ENCODE measurements at places on chromosomes 12 and 14. TPM values are rescaled to one million over a fixed set of nuclear protein-coding genes. Genes with fewer than 3 reads are reported as not detected.

DNA sequence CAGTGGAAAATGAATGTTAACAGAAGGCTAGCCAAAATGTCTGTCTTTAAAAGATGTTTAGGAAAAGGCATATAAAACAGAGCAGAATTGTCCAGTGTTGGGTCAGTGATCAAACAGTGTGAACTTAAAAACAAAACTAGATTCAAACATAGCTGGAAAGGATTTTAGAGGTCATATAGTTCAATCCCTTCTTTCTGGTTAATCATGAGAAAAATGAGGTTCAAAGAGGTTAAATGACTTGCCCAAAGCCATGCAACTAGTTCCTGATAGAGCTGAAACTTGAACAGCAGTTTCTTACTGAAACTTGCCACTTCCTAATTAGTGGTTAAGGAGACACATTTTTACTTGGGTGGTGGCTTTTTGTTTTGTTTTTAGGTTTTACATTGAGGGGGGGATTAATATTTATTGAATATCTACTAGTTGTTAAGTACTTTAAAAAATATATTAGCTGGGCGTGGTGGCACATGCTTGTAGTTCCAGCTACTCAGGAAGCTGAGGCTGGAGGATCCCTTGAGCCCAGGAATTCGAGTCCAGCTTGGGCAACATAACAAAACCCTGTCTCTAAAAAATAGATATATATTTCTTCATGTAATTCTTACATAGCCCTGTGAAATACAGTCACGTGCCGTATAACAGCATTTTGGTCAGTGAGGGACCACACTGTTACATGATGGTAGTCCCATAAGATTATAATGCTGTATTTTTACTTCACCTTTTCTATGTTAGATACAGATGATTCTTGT lies 20.4 kb downstream of the ACVR1B start:
- DNase-seq: no peak

GRCh38 chr12:90970471-90970870 lies 15.5 kb upstream of the CCER1 start:
- no peak for DNase-seq

DNA sequence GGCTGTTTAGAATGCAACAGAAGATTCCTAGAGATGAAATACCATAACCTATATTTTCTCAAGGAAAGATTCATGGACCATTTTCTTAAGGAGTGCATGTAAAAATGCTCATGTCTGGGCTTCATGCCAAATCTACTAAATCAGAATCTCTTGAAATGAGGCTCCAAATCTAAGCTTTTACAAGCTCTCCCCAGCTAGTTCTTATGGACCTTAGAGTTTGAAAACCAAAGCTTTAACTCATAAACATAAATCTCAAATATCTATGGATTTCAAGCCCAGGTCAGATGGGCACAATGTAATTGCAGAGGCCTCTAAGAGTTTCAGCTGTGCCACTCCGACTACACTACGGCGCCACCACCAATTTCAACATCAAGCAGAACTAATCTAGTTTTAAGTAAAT lies 117.3 kb upstream of the CAND1 start:
- DNase-seq: no peak

Gene PCED1B
- 7.6 TPM for total RNA-seq

Gene TAS2R31
- total RNA-seq: 3.0 TPM

- no peak for DNase-seq
Measured at GRCh38 chr12:25186038-25186787, 8.7 kb downstream of the DNAI7 start.

Gene OGFOD2
- total RNA-seq: 13.7 TPM

- DNase-seq: no peak
Measured at GRCh38 chr14:93579178-93579577, 148.4 kb downstream of the UNC79 start.

DNA sequence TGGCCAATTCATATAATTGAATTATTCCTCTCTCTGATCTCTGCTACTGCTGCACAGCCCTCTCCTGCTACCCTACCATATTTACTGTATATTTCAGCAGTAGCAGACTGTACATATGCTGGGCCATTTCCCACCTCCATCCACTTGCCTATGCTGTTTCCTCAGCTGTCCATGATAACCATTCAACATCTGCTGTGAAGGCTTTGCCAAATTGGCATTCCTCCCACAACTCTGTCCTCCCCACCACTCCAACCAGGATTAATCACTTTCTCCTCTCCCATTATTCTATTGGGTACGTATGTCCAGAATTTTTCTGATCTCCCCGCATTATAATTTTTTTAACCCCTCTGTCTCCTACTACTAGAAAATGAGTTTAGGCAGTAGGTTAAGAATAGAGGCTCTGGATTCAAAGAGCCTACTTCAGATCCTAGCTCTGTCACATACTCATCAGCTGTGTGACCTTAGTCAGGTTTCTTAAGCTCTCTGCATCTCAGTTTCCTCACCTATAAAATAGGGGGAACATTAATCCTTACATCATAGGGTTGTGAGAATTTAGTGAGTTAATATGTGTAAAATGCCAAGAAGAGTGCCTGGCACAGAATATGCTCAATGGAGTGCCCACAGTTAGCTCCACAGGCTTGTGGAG lies 123.3 kb downstream of the KICS2 start:
- no peak for DNase-seq

GRCh38 chr14:68691792-68692118 lies 101.1 kb downstream of the ZFP36L1 start:
- DNase-seq: peak; percentile 49

Gene GABARAPL1
- 114 TPM for total RNA-seq

Gene USP44
- 14.9 TPM for total RNA-seq

DNA sequence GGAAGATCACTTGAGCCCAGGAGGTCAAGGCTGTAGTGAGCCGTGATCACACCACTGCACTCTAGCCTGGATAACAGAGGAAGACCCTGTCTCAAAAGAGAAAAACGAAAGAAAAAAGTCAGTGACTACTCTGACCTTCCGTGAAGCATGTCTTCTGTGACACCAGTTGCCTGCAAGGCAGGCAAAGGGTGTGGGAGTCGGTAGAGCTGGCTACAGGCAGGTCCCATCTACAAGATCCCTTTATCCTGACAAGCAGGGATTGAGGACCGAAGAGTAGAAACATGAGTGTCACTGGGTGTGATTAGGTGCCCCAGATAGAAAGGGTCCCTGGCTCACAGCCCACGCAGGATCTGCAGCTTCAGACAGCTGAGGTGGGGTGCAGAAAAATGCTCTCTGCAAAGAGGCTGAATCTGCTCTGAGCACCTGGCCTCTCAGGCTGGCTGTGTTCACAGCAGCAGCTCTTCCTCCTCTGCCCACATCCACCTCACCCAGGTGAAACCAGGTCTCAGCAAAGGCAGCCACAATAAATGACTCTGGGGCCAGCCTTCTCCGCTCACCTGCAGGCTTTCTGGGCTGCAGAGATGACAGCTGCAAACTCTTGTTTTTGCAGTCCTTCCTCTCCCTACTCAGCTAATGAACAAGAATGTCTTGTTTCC lies 28.6 kb upstream of the HSP90B1 start:
- DNase-seq: no peak

- DNase-seq: no peak
Measured at GRCh38 chr12:67593041-67593440, 55.5 kb upstream of the DYRK2 start.

GRCh38 chr12:21546716-21547115 lies 20.6 kb downstream of the SPX start:
- DNase-seq: no peak

GRCh38 chr14:38098074-38098836 lies 109.4 kb upstream of the SSTR1 start:
- DNase-seq: no peak
